ENCODE measurements at places on chromosomes 7 and 10.

- DNase-seq: no peak
Measured at GRCh38 chr7:142501434-142501833, 243.6 kb upstream of the PRSS58 start.

- DNase-seq: no peak
Measured at GRCh38 chr7:51472873-51473272, 156.3 kb upstream of the COBL start.

DNA sequence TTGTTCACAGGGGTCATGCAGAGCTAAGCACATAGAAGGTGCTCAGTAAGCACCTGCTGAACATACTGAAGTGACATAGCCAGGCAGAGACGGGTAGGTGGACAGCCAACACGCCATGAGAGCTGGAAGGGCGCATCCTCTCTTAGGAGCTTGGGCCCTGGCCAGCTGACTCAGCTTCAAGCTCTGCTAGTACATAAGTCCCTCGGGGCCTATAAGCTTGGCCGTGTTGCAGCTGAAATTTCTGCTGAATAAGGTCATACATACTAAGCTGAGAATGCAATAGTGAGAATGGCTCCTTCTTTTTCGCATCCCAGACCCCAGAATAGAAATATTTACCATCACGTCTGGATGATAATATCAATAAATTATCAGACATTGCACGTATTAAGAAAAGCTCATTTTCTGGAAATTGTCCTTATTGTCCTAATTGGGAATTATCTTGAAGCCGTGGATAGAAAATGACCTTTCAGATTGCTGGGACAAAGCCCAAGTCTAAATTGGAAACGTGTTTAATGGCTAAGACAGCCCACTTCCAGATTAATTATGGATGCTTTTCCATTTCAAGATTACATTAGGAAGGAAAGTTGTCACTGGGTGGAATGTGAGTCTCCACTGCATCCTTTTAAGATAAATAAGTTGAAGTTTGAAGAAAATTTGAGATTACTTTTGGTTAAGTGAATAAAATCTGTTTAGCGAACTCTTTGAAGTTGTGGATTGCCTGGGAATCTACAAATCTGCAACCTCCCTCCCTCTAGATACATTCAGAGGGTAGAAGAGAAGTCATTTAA, 287.1 kb upstream of the C7orf33 start:
- peak; percentile 22 for DNase-seq

DNA sequence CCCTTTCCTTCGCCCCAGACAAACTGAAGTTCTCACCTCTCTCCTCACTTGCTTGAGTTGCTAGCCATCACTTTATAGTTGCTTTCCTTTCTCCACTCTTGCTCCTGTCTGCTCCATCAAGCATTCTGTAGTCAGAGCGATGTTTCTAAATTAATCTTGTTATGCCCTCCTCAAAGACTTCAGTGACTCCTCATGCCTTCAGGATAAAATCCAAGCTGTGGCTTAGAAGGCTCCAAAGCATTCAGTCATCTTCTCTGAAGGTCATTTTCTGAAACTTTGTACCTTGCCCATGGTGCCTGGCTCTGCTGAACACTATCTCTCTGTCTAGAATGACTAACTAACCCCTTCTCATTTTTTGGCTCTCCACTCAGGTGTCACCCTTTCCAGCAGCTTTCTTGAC, 222.4 kb upstream of the GRB10 start:
- DNase-seq: no peak

- no peak for DNase-seq
Measured at GRCh38 chr10:44851881-44852280, 59.3 kb upstream of the TMEM72 start.

GRCh38 chr7:123437447-123437995, 96.9 kb downstream of the IQUB start:
- DNase-seq: no peak
